Heart left ventricle (tissue), 16 donors: ENCODE measurements at places on chromosomes 2 and 18. TPM values are rescaled to one million over a fixed set of nuclear protein-coding genes. Genes with fewer than 3 reads are reported as not detected.
A peak's percentile ranks its signal among the peaks of the same experiment; 100 is the strongest.

- H3K4me3 ChIP-seq = no peak overlapping the region
- DNase-seq = peak; percentile 74
- no peak overlapping the region for H3K27ac ChIP-seq
- no peaks in the 10 kb centered on the region for H3K36me3 ChIP-seq
- H3K27me3 ChIP-seq = no peaks in the 10 kb centered on the region
- H3K4me1 ChIP-seq = no peaks in the 10 kb centered on the region
Measured at GRCh38 chr2:9753276-9753600, 90.0 kb upstream of the TAF1B start.

- H3K27me3 ChIP-seq = no peaks in the 10 kb centered on the region
- H3K4me3 ChIP-seq = no peak overlapping the region
- no peak overlapping the region for H3K27ac ChIP-seq
Measured at GRCh38 chr2:26630669-26631360, 10.4 kb downstream of the CIB4 start.

The HRH4 gene
- 0.16 TPM for total RNA-seq

The EIPR1 gene
- 20.6 TPM for total RNA-seq

DNA sequence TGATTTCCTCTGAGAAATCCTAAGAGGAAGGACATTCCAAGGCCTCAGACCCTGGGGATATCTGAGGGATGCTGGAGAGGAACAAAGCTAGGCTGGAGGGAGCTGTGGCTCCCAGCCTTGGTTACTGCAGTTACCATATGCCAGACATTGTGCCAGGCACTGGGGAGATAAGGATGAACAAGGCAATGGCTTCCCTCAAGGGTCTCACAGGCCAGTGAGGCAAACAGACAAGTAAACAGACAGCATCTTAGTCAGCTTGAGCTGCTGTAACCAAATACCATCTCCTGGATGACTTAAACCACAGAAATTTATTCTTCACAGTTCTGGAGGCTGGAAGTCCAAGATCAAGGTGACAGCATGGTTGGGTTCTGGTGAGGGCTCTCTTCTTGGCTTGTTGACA lies 91.8 kb downstream of the SKA1 start:
- H3K27me3 ChIP-seq = no peaks in the 10 kb centered on the region
- no peaks in the 10 kb centered on the region for H3K36me3 ChIP-seq

DNA sequence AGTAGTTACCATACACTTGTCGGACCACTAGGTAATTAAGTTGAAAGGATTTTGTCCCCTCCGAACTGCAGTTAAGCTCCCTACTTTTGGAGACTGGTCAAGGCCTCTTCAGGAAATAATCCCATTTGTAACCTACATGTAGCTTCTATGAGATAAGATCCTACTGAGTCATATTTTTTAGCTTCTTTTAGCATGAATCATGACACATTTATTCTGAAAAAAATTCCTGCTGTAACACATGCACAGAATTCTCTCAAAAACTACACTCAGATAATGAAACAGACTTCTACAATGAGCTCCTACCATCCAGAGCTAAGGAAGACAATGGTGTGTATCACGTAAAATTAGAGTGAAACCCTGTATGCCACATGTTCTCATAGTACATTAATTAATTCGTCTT lies 100.7 kb upstream of the CCDC195 start:
- DNase-seq = no peak
- no peaks in the 10 kb centered on the region for H3K4me1 ChIP-seq
- no peaks in the 10 kb centered on the region for H3K27me3 ChIP-seq
- H3K36me3 ChIP-seq = no peaks in the 10 kb centered on the region
- no peak overlapping the region for H3K4me3 ChIP-seq

GRCh38 chr2:16050261-16050907 lies 110.0 kb downstream of the MYCN start:
- no peaks in the 10 kb centered on the region for H3K36me3 ChIP-seq
- peaks cover 2% of the 10 kb centered on the region for H3K27me3 ChIP-seq

- no peak overlapping the region for H3K4me3 ChIP-seq
- no peaks in the 10 kb centered on the region for H3K36me3 ChIP-seq
- H3K27me3 ChIP-seq = no peaks in the 10 kb centered on the region
- no peak overlapping the region for H3K27ac ChIP-seq
Measured at GRCh38 chr2:64617631-64618151, 36.0 kb downstream of the SERTAD2 start.

DNA sequence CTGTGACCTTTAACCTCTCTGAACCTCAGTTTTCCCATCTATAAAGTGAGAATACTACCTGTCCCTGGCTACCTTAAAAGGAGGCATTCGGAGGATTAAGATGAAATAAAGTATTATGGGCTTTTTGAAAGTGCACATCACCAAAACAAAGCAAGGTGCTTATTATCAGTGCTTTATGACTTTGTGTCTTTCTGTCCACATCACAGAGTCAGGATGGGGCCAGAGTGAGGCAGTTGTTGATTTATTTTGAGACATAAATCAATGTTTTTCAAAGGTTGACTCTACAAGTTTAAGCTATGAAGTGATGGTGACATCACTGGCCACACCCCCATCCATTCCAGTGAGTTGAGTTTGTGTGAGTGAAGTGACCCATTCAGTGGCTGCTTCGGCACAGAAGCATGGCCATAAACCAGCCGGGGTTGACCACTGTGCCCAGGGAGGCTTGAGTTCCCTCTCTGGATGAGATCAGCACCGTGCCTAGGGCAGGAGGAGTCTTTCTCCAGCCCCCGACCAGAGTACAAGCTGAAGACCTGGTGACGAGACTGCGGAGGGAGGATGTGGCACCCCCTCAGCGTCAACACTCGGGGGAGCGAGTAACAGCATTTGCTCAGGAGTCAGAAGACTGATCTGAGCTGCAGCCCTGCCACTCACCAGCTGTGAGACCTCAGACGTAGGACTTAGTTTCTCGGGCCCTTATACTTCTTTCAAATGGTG lies 89.0 kb upstream of the PPP1CB start:
- peak overlapping the region; percentile 84 for H3K27ac ChIP-seq
- peaks cover 49% of the 10 kb centered on the region for H3K4me1 ChIP-seq
- no peaks in the 10 kb centered on the region for H3K27me3 ChIP-seq
- no peaks in the 10 kb centered on the region for H3K36me3 ChIP-seq

DNA sequence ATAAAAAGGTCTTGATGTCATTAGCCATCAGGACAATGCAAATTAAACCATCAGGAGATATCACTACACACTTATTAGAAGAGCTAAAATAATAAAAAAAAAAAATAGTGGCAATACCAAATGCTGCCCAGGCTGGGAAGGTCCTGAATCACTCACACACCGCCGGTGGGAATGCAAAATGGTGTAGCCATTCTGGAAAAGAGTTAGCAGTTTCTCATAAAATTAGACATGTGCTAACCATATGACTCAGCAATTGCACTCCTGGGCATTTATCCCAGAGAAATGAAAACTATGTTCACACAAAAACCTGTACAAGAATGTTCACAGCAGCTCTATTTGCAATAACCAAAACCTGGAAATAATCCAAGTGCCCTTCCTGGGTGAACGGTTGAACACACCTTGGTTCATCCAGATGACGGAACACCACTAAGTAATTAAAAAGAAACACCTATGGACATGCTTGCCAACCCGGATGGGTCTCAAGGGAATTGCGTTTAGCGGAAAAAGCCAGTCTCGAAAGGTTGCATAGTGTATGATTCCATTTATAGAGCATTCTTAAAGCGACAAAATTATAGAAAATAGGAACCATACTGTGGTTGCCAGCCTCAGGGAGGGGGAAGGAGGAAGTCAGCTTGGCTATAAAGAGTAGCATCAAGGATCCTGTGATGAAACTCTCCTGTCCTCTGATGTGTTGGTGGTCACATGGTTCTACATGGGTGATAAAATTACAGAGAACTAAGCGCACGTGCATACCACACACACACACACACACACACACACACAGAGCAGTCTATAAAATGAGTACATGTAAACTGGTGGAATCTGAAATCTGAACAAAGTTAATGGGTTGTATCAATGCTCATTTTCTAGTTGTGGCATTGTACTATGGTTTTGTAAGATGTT lies 4.6 kb downstream of the MBP start:
- DNase-seq = no peak
- peaks cover 15% of the 10 kb centered on the region for H3K4me1 ChIP-seq
- no peak overlapping the region for H3K4me3 ChIP-seq

The VWC2L gene
- total RNA-seq = not detected

DNA sequence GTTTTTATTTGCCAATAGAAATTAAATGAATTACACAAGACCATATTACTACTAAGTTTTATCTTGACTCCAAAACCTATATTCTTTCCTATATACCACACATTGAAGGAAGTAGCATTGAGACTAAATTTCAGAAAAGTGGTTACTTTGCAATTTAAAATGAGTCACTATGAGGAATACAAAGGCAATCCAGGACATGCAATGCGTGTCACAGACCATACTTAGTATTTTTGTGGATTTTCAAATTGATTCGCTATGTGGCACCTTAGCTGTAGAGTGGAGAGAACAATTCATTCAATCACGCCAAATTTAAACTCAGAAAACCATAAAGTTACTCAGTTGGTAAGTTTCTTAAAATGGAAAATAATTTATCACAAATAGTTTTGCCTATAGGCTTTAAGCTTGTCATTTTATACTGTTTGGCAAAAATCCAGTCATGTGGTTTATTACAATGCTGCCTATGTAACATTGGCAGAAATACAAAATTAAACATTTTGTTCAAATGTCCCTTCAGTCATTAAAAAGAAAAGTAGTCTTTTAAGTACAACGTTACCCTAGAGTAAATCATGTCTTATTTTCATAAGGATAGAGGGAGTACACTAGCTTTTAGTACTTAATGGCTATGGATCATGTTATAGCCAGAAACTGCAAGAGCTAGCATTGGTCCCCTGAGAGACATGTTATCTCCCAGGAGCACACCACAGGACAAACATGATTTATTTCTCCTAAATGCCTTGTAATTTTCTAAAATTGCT lies 222.8 kb upstream of the CDH7 start:
- no peak overlapping the region for H3K4me3 ChIP-seq
- no peaks in the 10 kb centered on the region for H3K4me1 ChIP-seq
- DNase-seq = no peak
- no peak overlapping the region for H3K27ac ChIP-seq
- H3K27me3 ChIP-seq = no peaks in the 10 kb centered on the region
